ENCODE measurements at places on chromosomes 7 and 10. TPM values are rescaled to one million over a fixed set of nuclear protein-coding genes. Genes with fewer than 3 reads are reported as not detected.

The CDK14 gene
- 8.2 TPM for total RNA-seq

DNA sequence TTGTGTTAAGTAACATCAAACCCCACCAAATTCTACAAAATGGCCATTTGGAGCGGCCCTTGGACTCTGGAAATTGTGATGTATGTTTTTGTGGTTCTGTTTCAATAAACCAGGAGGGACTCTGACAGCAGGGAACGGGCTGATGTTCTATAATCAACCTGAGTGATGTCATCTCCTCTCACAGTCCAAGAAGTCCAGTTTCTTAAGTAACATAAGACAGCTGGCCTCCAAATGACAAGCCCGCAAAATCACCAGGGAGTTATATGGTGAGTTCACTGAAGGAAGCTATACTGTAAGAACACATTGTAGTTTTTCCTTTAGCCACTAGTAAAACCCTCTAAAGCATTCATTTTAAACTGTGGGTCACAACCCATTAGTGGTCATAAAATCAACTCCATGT, 34.0 kb downstream of the GOT1 start:
- DNase-seq = peak; percentile 43

- DNase-seq = peak; percentile 66
Observed at GRCh38 chr7:22348379-22348778, 8.6 kb downstream of the RAPGEF5 start.

The EBF3 gene
- total RNA-seq = not detected

DNA sequence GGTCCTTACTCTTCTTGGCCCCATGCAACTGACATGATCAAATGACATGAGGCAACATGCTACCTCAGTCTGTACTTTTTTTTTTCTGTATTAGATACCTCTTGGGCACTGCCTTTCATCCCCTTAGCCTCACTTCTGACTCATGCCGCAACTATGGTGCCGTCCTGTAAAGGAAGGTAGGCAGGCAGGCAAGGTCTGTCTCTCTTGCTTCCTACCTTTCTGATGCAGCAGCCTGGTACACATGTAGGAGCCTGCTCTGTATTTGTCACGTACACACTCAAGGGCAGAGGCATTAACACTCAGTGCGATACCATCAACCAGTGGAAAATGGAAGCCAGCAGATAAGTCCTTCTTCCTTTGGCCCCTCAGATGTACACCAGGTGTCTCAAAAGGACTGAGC, 146.7 kb downstream of the ATE1 start:
- DNase-seq = peak; percentile 52

The NCOA4 gene
- total RNA-seq = 60.0 TPM

The PVRIG gene
- total RNA-seq = not detected

The EVX1 gene
- 0.35 TPM for total RNA-seq

The GNAT3 gene
- not detected for total RNA-seq

The BEND7 gene
- 1.2 TPM for total RNA-seq

DNA sequence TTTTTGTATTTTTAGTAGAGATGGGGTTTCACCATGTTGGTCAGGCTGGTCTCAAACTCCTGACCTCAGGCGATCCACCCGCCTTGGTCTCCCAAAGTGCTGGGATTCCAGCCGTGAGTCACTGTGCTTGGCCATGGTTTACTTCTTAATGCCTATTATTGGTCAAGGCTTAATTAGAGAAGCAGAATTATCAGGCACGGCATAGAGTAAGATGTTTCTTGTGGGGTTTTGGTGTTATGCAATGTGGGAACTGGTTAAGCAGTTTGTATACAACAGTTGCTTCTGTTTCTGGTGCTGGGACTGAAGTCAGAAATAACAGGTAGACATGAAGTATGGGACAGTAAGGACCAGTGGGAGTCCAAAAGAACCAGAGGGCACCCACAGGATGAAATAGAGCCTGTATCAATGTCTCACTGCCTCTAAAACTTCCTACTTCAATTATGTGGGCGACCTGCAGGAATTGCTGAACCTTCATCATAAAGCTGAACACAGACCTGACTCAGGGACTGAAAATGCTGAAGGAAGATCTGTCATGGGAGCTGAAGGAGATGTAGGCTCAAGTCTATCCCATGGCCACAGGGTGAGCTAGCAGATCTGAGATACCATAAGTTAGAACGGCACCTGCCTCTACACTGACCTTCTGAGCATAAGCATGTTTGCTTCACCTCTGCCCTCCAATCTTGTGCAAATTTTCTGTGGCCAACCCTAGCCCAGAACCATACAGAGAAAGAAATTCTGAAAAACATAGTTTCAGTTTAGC, 38.3 kb upstream of the VCL start:
- peak; percentile 49 for DNase-seq

DNA sequence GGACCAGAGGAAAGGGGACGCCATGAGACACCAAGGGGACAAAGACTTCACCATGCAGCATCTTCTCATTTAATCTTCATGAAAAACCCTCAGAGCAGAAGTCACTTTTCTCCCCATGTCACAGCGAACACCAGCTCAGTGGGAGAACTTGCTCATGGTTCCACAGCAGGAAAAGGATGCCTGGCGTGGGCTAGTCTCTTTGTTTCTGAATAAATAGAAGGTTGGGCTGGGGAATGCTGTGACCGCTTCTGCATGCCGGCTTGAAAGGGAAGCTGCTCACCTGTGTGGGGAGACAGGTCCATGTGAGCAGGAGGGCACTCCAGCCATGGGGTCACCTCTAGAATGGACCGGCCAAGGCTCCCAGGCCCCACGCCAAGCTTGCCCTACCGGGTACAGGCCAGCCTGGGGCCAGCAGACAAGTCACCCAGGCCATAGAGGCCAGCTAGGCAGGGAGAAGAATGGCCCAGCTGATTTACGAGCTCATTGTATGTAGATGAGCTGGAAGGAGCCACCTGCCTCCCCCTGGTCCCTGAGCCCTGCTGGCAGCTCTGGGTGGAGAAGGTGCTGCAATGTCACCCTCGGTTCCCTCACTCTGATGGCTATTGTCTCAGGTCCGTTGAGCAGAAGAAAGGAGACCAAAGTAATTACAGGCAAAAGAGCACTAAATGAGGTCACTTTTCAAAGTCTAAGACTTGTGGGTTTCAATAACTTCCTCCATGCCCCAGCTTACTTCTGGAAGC, 82.0 kb upstream of the PDZD8 start:
- peak; percentile 13 for DNase-seq

- peak; percentile 19 for DNase-seq
Observed at GRCh38 chr10:117374506-117375359, 507 bp downstream of the PDZD8 start.

The LIPK gene
- not detected for total RNA-seq

The SDK1 gene
- 4.8 TPM for total RNA-seq

The SMO gene
- 15.5 TPM for total RNA-seq

The CYP3A4 gene
- not detected for total RNA-seq

DNA sequence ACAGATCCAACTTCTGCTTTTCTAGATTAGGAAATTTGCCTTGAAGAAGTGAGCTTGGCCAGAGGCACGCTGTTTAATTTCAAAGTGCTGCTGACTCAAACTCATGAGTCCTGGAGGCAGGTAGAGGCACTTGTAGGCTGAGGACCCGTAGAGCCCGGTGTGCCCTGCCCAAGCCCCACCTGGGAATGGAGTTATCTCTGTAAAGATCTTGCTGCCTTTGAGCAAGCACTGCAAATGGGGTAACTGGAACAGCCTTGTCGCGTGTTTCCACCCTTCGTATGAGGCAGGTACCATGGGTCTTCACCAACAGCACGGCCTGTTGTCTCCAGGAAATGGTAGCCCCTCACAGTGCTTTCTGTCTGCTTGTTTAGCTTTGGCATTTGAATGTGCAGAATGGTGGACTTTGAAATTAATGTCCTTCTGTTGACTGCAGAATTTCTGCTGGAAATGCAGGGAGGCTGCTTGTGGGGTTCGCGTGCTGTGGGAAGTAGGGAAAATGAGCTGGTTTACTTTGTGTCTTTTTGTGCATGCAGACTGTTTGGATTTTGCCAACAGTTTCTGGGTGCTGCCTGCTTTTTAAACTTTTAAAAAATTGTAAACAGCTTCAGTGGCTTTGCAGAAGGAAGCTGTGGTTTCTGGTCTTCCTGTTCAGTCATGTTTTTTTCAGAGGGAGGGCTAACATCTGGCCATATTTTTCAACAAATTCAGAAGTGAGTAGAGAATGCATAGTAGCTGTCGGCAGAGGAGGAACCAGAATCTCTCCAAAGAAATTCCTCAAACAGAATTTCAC, 27.2 kb downstream of the CCM2 start:
- no peak for DNase-seq

DNA sequence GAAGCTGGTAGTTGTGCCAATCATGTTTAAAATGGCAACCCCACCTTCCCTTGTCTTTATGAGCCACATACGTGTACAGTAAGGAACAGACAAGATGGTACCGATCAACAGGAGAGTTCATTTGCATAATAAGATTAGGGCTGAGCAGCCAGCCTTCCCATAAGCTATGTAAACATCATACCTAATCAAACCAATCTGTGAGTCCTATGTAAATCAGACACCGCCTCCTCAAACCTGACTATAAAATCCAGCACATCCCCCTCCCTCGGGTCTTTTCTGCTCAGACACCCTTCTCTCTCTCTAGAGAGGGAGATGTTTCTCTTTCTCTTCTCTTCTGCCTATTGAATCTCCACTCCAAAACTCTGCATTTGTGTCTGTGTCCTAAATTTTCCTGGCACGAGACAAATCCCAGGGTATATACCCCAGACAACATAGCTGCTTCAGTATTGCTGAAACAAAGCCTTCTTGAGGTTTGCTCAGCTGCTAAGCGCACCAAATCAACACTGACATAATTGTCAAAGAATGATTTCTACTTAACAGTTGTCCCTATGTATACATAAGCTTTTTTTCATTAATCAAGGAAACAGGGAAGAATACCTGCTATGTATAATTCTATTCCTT, 279.2 kb downstream of the THSD7A start:
- DNase-seq = no peak

The NHLRC2 gene
- 24.1 TPM for total RNA-seq

DNA sequence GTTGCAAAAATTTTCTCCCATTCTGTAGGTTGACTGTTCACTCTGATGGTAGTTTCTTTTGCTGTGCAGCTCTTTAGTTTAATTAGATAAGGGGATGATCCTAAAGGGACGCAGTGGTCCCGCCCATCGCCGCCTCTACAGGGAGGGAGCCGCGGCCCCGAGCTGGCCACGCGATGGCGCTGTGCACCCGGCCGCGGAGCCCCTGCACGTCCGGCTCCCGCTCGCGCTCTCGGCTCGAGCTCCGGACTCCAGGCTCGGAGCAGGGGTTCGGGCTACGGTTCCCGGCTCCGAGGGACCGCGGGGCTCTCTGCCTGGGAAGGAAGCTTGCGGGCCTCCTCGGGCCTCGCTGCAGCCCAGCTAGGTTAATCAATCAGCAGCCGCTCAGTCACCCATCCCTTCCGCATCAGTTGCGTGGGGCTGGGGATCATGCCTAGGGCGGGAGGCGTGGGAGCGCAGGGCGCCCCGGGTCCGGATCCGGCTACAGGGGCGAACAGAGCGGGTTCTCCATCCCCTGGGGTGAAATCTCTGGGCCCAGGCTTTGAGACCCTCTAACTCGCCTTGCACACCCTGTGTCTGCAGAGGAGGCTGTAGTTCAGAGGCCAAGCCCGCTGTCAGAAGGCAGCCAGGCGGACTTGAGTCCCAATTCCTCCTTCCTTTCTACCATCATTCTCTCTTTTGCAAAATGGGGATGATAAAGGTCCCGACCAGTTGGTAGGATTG, 97.9 kb downstream of the WDR11 start:
- peak; percentile 65 for DNase-seq

DNA sequence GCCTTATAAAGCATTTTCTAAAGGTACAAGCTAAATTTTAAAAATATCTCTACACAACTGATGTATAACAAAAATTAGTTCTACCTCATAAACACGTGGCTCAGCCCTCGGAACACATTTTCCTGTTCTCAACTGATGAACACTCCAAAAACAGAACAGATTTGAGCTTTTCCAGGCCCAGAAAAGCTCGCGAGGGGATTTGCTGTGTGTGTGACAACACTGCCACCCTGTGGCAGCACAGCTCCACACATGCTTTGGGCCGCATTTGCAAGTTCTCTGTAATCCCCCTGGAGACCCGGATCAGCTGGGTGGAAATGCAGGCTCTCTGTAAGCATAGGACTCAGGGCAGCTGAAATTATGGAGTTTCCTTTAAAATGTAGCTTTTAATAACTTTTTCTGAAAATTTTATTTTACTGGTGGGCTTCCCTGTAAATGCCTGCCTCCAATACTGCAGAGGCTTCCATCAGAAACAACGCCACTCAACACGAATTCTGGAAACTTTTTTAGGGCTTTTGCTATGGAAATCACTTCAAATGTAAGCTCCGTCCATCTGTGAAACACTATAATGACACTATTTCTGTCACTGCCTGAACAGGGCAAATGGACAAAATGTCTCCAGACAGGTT, 155.5 kb downstream of the COBL start:
- peak; percentile 72 for DNase-seq

GRCh38 chr10:32005050-32005449, 51.2 kb downstream of the KIF5B start:
- DNase-seq = peak; percentile 72

The LLCFC1 gene
- total RNA-seq = not detected

The GJD4 gene
- 0.33 TPM for total RNA-seq

DNA sequence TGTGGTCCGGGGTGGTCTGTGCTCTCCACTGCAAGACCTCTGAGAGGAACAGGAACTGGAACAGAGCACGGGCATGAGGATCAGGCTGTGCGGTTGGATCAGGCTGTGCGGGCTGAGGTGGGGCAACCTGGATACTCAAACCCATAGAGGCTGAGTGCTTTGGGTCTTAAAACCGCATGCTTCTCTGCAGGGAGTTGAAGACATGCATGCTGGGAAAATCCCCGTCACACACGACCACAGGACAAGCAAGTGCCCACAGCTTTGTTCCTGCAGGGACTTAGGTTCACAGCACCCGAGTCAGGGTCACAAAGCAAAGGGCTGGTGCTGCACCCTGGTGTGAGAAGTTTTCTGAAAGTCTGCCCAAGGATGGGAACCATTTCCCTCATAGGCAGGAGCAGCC, 221.2 kb downstream of the ZMYND11 start:
- DNase-seq = no peak

GRCh38 chr7:19677180-19677579, 31.7 kb downstream of the POLR1F start:
- DNase-seq = no peak

The SYNPO2L gene
- total RNA-seq = not detected

- DNase-seq = no peak
Observed at GRCh38 chr10:131004276-131004675, 307.2 kb downstream of the TCERG1L start.

GRCh38 chr10:60299961-60300883, 89.5 kb downstream of the ANK3 start:
- DNase-seq = no peak

- peak; percentile 82 for DNase-seq
Observed at GRCh38 chr10:43396061-43396927, 12.7 kb downstream of the HNRNPF start.

All from PC-3 (cell line).